CD4-positive, alpha-beta T cell treated with Interleukin-12 subunit alpha and Interleukin-12 subunit beta, for 1 hour (primary cell): ENCODE measurements at places on chromosomes 6 and 20.

- DNase-seq = no peak
These were observed 11.8 kb downstream of the RIPOR2 start for GRCh38 chr6:24923885-24924401.

GRCh38 chr20:57882451-57883161 lies 172.8 kb upstream of the PMEPA1 start:
- DNase-seq = no peak

GRCh38 chr6:130610303-130610702 lies 216.9 kb upstream of the SMLR1 start:
- DNase-seq = no peak

DNA sequence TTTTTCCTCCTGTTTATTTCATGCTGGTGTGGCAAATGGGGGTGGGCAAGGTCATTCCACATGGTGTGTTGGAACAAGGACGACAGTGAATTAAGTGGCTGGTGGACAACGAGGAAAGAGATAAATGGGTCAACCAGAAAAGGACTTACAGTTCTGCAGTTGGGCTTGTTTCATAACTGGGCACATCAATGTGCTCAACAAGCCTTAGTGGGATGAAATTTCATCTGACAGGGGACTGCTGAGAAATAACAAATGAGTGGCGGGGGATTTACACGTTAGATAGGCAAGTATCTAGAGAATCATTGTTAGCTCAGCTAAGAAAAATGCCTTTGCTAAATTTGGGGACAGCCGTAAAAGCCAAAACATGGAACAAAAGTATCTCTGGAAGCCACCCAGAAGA lies 163.6 kb downstream of the NRN1 start:
- DNase-seq = no peak

GRCh38 chr6:79196912-79197311 lies 37.6 kb downstream of the HMGN3 start:
- DNase-seq = no peak

DNA sequence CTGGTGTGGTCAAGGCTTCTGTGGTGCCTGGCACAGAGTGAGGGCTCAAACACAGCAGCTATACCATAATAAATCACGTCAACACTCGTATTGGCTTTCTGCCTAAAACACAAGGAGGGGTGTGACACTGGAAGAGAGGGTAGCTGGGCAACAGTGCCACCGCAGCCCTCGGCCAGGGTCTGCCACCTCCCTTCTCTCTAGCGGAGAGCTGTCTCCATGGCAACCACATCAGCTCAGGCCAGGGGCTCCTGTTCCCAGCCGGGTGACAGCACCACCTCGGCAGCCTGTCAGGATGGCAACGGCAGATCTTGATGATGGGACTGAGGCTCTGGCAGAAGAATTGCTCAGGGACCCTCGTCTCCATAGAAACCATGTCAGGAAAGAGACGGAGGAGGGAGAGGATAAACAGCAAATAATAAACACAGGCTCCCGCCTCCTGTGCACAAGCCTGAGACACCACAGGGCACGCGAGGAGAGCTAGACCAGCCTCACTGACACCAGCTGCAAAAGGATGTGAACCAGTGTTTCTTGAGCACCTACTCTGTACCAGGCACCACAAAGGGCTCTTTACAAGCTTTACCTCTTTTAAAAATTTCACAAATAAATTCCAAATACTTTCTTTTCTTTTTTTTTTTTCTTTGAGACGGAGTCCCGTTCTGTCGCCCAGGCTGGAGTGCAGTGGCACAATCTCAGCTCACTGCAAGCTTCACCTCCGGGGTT lies 50.4 kb upstream of the TLDC2 start:
- no peak for DNase-seq

DNA sequence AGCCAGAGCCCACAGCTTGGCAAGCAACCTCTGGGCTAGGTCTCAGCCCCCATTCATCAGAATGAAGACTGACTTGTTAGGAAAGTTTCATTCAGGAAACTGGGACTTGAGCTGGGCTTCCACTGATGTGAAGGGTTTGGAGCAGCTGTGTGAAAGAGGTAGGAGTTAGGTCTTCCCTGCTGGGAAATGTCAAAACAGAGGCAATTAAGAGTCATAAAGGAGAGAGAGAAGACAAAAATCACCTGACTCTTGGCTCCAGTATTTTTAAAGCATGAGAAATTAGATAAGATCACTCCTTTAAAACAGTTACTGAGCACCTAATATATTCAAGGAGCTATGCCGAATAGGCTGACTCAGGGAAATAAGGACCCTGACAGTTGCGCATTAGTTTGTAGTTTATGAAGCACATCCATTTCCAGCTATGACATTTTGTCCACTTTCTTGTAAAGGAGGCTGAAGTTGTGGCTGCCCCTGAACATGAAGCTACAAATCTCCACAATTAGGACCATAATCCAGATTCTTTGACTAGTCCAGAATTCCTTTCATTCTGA lies 3.9 kb upstream of the TRIM40 start:
- no peak for DNase-seq

- no peak for DNase-seq
These were observed 13.7 kb upstream of the STMND1 start for GRCh38 chr6:17088091-17088611.
